ENCODE measurements at places on chromosomes 12 and 14. TPM values are rescaled to one million over a fixed set of nuclear protein-coding genes. Genes with fewer than 3 reads are reported as not detected.

The DHRS7 gene
- total RNA-seq = 59.6 TPM

The DRAM1 gene
- 16.4 TPM for total RNA-seq

The ARID4A gene
- 33.9 TPM for total RNA-seq

The TCL1A gene
- total RNA-seq = not detected

The AMIGO2 gene
- total RNA-seq = 61.7 TPM

The SLC22A17 gene
- 35.3 TPM for total RNA-seq

The PRICKLE1 gene
- 10.2 TPM for total RNA-seq
